ENCODE measurements at places on chromosomes 5 and 9.

DNA sequence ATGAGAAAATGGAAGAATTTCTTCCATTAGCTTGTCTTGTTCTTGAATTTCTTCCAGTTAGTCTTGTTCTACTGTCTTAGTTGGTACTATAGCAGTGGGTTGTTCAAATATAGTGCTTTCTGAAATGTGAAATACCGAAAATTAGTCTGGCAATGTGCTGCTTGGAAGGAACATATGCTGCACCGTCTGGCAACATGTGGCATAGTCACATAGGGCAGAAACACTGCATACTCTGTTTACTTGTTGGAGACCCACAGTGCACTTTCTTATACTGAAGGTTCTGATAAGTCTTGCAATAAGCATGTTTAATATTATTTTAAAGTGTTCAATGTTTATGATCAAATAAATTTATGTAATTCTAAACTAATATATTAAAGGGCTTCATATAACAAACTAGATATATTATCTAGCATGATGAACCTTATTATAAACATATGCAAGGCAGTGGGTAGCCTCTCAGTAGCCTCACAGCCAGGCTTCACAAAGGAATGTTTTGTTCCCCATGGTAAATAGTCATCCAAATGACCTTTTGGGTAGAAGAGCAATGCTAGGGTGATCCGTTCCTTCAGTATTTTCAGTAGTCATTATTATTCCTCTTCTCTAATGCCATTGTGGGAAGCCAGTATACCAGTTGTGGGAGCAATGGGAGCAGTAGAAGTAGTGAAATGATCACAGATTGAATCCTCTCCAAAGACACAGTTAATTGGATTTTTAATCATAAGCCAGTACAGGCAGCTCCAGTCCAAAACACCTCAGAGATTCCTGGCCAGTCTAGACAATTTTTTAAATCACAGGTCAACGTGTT lies 1106.7 kb downstream of the DTWD2 start:
- DNase-seq = no peak

DNA sequence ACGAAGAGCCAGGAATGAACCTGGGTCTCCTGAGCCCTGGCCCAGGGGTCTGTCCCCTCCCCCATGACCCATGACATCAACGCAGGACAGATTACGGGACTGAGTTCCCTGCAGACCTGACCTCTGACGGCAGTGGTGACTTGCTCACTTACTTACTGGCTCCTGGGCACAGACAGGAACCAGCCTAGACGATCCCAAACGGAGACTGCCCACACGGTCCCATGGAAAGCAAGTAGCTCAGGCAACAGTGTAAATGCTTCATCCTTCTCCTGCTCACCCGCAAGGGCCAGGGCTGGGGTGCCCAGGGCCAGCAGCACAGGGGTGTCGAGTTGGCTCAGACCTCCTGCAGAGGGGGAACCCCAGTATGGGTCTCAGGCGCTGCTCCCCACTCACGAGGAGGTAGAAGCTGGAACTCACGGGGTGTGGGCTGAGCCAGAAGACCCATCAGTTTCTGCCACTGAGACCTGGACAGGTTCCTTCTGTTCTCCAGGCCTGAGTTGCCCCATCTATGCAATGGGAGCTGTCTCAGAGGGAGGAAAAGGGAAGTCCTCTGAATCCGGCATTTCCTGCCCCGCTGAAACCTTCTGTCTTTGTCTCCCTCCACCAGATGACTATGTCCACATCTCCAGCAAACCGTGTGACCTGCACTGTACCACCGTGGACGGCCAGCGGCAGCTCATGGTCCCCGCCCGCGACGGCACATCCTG lies 5.6 kb downstream of the ADAMTSL2 start:
- DNase-seq = no peak

- DNase-seq = no peak
These were observed 150.0 kb downstream of the COL23A1 start for GRCh38 chr5:178440181-178440580.

GRCh38 chr5:176959051-176959450 lies 47.5 kb downstream of the UIMC1 start:
- peak; percentile 6 for DNase-seq

GRCh38 chr9:88973281-88974045 lies 17.8 kb upstream of the S1PR3 start:
- DNase-seq = no peak
